ENCODE measurements at places on chromosomes 6 and 20. TPM values are rescaled to one million over a fixed set of nuclear protein-coding genes. Genes with fewer than 3 reads are reported as not detected.

Gene COL10A1
- total RNA-seq = not detected

Gene HUS1B
- total RNA-seq = not detected

Gene CLIC5
- total RNA-seq = 3.5 TPM

DNA sequence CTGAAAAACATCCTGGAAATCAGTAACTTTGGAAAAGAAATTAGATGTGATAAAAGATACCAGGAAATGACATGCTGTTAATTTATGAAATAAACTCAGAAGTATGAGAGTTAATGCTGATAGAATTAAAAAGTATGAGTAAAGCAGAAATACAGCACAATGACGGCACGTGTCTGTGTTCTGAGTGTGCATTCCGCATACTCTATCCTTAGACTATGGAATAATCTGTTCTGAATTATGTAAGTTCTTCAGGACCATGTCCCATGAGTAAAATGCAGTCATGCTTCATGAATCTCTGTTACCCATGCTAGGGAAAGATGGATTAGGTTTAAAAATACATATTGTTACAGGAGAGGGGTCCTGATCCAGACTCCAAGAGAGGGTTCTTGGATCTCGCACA lies 21.7 kb downstream of the HECA start:
- no peak for DNase-seq

DNA sequence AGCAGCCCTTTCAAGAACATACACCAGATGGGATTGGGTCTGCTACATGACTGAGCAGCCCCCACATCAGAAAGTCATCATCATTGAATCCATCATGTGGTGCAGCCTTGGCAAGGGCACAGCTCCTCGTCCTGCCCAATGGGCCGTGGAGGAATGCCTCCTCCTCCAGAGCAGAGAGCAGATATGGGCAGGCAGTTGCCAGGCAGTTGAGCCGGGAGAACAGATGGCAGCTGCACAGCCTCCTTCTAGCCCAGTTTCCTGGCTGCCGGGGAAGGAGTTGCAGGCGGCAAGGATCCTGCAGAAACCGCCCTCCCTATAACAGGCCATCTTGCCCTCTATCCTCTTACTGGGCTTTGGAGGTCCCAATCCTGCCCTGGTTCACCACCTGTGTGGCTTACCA lies 11.9 kb upstream of the ZFAND3 start:
- peak; percentile 48 for DNase-seq

GRCh38 chr20:59577037-59577808 lies 27.1 kb upstream of the PHACTR3 start:
- no peak for DNase-seq

- DNase-seq = no peak
Observed at GRCh38 chr20:63980317-63980805, 571 bp upstream of the PRPF6 start.

DNA sequence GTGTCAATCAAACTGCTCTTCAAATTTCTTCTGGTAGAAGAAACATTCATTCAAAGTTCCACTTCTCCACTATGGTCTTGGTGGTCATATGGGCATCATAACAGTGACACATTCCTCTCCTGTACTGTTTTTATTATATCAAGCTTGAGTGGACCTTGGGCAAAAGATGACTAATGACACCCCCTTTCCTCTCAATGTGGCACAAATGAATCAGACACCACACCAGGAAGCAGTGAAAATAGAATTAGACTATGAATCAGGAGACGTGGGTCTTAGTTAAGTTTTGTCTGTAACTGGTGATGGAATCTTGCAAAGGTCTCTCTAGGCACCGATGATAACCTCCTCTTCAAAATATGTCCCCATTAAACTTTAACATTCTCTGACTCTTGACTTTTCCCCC lies 9.0 kb upstream of the NRSN1 start:
- peak; percentile 79 for DNase-seq
